Midbrain (tissue), 1 donor: ENCODE measurements at places on chromosomes 2 and 18.

- DNase-seq = no peak
Observed at GRCh38 chr2:113127646-113128570, 510 bp downstream of the IL1RN start.

DNA sequence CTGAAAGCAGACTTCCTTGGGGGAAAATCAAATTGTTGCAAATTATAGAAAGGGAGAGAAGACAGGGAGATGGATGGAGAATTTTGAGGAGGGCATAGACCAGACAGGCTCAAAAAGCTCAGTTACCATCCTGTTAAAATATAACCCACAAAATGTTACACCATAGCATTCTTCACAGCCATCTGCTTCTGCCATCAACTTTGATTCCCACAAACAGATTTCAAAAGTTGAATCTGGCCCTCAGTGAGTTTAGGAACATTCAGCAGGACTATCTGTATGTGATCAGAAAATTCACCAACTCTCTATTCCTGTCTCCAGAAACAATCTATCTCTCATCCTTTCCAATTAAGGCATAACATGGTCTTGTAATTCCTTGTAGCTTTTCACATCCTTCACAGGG is 159.8 kb upstream of the CCDC68 start:
- no peak for DNase-seq

- DNase-seq = no peak
Observed at GRCh38 chr2:151091583-151091982, 170.1 kb downstream of the RBM43 start.

DNA sequence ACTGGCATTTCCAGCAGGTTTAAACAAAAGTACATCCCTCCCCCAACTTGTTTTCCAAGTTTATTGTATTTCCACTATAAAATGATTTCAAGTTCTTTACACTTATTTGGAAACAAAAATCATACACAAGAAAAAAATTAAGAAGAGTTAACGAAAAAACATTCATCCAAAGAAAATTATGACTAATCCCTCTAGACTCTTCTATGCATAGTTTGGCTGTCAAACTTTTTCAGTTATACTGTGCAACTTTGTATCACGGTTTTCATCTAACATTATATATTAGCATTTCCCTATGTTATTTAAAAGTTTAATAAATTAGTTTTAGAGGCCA is 627 bp downstream of the WDCP start:
- DNase-seq = no peak

DNA sequence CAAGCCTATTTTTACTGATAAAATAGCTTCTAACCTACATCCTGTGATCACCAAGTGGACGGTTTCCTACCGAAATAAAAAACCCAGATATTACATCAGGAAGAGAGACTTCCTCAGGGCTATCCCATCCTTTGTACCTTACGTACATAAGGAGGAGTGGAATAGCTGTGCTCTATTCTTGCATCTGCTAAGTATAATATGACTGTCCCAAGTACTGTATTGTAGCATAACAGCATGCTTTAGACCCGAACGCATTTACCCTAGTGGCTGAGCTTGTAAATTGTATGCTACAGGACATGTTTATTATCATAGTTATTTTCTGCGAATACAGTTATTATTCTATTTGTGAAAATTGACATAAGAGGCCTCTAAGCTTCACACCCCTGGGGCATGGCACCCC is 302.4 kb downstream of the CLIP4 start:
- DNase-seq = no peak

DNA sequence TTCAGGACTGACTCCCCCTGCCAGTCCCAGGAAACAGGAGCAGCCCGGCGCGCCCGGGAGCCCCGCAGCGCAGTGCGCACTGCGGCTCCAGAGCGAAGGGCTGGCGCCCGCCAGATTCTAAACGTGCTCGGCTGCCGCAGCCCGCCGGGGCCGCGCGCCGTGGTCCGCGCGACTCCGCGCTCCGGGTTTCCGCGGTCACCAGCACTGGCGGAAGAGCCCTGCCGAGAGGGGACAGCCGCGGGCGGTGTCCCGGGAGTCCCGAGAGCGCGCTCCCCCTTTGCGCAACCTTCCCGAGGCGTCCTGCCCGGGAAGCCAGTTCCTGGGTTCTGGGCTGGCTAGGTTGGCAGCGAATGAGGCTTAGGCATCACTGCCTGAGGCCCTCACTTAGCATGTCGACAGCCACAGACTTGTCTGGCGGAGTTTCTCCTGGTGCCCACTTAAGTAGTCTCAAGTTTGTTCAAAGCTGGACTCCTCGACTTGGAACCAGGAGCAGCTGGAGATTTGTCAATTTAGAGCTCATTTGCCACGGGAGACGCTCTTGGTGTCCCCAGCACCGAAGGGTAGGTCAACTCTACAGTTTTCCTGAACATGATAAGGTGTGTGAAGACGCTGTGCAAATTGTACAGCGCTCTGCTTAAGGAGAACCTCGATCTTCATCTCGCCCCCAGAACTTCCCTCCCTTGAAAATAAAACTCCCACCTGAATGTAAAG is 1.5 kb upstream of the VSNL1 start:
- DNase-seq = no peak

- no peak for DNase-seq
Observed at GRCh38 chr18:39329496-39330275, 1764.1 kb upstream of the CELF4 start.

GRCh38 chr2:190323406-190323805 is 3.8 kb upstream of the HIBCH start:
- no peak for DNase-seq

DNA sequence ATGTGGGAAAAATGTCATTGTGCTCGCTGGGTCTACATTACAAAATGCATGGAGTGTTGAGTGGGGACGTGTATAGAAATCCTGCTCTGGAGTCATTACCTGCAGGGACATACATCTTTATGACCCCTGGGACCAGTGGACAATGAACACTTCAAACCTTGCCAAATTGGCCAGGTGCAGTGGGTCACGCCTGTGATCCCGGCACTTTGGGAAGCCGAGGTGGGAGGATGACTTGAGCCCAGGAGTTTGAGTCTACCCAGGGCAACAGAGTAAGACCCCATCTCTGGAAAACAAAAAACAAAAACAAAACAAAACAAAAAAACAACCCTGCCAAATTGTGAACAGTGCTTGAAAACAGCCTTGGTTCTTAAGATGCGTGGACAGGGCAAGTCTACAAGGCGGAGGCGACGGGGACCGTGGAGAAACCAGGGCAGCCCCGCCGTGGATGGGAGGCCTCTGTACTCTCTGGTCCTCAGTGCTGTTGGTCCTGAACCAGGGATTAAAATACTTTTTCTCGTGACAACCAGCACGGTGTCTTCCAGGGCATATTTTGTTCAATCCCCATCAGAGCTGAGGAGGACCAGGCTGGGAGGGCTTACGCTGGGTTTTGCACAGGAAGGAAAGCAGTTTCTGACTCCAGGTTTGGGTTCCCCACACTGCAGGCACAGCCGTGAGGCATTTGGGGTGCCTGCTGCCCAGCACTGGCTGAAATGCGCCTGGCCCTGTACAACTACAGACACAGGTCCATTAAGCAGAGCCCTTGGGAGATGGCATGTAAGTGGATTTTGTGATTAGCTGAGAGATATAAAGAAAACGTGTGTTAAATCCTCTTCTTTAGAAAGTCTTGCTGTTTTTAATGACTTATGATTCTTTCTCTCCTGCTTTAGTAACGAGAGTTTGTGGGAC is 13.7 kb downstream of the COLEC11 start:
- DNase-seq = no peak

DNA sequence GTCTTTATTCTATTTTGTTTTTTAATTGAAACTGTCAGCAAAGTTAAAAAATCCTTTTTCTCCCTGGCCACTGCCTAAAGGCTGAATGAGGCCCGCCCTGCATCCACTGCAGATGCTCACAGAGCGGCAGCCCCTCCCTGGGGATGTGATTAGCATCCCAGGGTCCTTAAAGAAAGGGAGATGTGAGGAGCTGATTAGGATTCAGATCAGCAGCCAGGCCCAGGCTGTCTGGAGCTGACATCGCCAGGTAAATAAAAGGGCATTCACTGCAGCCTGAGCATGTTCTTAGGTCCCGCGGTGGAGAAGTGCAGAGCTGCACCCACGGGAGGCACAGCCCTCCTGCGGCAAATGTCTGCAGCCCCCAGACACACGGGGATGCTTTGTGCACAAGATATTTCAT is 83.8 kb downstream of the LONRF2 start:
- DNase-seq = no peak

GRCh38 chr2:181457741-181458425 is 697 bp downstream of the ITGA4 start:
- DNase-seq = no peak

GRCh38 chr2:27255187-27255586 is 7.7 kb downstream of the SLC30A3 start:
- DNase-seq = no peak

DNA sequence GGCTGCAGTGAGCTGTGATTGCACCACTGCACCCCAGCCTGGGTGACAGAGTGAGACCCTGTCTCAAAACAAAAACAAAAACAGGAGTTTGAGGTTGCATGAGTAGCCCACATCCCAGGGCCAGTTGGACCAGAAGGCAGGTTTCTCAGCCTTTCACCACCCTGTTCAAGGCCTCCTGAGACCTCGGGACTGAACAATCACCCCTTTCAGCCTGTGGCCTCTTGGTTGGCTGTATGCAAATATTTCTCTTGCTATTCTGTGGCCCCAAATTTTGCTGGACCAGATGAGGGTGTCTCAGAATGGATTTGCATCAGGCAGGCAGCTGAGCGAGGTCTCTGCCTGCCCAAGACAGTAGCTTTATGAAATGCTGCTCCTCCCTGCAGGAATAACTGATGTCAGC is 56.9 kb downstream of the DPYSL5 start:
- DNase-seq = no peak

DNA sequence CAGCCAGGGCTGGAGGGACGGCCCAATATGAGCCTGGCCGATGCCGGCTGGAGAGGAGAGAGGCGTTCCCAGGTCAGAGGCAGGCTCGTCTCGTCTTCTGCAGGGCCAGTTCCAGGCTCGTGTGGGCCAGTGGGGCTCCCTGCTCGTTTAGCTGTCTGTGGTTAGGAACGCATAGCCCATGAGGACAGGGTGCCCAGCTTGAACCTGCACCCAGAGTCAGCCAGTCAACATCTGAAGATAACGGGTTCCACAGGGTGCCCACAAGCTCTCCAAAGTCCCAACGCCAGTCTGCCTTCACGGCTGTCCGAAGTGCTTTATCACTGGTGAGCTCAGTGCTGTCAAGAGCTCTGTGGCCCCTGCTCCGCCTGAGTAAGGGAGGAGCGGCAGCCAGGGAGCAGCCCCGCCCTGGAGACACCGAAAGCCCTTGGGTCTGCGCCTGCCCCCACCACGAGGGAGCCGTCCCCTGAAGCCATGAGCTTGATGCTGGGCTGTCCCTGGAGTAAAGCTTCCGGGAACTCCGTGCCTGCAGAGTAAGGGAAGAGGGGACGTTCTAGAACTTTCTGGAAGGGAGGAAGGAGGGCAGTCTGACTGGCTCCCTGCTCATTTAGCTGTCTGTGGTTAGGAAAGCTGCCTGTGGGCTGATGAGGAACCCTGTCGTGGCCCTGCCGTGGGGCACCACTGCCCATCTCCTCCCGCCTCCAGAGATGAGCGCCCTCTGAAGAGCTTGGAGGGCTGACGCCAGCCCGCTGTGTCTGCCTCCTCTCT is 2.7 kb upstream of the HSBP1L1 start:
- DNase-seq = no peak

DNA sequence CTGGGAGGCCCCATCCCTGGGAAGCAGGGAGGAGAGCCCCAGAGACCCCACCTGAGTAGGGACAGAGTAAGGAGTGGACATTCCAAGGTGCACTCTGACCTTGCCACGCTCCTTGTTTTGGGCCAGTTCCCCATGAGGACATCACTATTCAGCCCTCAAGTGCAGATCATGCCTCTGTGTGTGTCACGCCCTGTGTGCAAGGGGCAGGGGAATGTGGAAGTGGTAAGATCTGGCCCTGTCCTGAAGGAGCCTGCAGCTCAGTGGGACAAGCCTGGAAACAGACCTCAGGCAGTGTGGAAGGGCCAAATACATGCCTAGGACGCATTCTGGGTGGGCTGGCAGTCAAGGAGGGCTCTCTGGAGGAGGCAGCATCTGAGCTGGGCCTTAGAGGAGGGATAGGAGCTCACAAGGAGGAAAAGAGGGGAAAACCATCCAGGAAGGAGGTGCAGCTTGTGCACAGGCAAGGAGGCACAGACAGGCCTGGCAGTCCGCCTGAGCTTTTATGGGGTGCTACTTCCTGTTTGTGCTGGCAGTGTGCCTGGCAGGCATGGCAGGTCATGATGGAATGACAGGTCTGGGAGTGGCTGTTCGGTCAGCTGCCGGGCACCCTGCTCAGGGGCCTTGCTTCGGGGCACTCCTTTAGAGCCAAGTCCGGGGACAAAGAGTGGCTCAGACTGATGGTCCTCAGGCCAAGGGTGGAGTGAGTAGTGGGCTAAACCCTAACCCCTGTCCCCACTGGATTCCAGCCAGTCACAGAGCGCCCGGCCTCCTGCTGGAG is 3.3 kb downstream of the KLHL30 start:
- no peak for DNase-seq

DNA sequence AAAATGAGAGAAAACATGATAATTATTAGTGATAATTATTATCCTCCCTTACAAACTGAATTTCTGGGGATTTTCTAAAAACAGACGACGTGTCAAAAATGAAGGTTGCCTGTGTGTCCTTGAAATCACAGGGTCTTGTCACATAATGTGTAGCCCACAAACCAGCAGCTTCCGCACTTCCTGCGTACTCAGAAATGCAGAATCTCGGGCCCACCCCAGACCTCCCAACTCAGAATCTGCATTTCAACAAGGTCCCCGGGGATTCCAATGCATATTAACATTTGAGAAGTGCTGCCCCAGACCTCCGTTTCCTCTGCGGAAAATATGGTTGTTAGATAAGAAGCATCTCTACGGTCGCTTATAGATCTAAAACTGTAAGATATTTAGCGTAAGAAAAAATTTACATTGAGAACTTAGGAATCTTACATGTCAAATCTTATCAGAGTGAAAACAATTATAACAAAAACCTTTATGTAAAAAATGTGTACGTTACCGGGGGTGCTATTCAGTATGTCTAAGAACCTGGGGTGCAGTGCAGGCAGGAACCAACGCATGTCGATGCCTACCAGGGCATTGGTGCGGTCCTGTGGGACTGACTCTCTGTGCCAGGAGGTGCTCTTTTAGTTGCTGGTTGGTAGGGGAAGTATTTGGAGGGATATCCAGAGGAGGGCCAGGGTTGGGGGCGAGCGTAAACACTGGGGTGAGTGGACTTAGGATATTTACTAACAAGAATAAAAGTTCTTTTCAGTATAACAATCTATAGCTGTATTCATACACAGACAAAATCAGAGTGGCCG is 15.2 kb downstream of the CDKL4 start:
- no peak for DNase-seq

GRCh38 chr18:44954257-44954656 is 273.6 kb downstream of the SETBP1 start:
- no peak for DNase-seq

GRCh38 chr18:60411715-60412114 is 39.1 kb upstream of the MC4R start:
- DNase-seq = no peak

DNA sequence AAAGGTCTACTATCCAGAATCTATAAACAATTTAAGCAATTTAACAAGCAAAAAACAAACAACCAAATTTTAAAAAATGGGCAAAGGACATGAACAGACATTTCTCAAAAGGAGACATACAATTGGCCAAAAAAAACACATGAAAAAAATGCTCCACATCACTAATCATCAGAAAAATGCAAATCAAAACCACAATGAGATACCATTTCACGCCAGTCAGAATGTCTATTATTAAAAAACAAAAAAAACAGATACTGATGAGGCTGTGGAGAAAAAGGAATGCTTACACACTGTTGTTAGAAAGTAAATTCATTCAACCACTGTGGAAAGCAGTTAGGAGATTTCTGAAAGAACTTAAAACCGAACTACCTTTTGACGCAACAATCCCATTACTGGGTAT is 66.4 kb upstream of the SESTD1 start:
- DNase-seq = no peak
